ENCODE measurements at places on chromosomes 4 and X.

DNA sequence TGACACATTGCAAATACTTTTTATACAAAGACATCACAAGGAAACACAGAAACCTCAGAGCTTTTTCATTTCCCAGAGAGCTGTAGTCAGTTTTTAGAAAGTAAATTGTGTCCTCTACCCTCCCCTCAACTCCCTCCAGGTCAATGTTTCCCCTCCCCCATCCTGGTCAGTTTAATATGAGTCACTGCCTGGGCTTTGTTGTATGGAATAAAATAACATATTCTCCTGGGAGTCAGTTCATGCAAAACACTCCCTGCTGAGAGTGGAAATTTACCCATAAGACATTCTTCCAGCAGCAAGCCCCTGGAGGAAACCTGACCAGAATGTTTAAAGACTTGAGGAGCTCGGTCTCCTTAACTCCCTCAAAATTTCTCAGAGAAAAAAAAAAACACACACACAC is 270.1 kb upstream of the LDB2 start:
- no peak for DNase-seq

GRCh38 chr4:181956512-181956911 is 286.7 kb upstream of the TENM3 start:
- DNase-seq: no peak

GRCh38 chrX:153662266-153662665 is 11.3 kb downstream of the PNCK start:
- DNase-seq: no peak

DNA sequence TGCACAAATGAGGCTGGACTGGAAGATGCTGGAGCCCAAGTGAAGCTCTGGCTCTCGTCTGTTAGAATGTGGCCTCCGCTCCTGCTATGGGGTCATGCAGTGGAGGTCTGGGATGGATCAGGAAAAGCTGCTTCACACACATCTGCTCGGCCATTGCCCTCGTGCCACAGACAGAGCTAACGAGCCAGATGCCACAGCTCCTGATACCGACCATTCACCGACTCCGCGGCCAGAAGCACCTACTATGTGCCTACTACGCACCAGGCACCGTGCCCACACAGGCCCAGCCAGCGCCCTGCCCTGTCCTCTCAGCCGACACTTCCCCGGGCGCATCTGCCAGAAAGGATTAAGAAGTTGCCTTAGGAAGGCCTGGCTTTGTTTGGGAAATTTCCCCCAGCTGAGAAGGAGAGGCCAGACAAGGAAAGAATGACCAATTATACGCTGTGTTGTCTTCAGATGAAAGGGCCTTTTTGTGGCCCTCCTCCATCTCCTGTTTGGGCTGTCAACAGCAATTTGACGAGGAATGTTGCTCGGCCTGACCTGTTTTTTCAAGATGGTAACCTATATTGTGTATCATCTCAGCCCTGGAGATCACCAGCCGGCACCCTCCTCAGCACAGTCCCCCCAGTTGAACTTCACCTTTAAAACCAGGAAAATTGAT is 34.3 kb downstream of the HMX1 start:
- DNase-seq: no peak

DNA sequence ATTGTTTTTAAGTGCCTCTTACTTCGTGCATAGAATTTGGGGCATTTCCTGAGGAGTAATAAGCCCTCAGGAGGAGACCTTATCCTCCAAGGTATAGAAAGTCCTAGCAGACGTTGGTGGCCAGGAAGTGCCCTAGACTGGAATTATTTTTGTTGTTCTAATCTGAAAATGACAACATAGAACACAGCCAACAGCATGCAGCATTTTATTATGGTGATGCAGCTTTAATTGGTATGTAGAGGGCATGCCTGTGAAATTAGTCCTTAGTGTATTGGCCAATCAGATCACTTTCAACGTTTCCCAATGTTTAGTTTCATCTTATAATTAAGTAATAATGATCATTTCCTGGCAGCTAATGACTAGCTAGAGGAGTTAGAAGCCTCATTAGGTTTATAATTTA is 199.2 kb downstream of the SHROOM3 start:
- DNase-seq: no peak

- no peak for DNase-seq
These were observed 215.5 kb upstream of the CNKSR2 start for GRCh38 chrX:21158678-21159077.

- no peak for DNase-seq
These were observed 12.9 kb downstream of the GPRIN3 start for GRCh38 chr4:89294573-89295269.

DNA sequence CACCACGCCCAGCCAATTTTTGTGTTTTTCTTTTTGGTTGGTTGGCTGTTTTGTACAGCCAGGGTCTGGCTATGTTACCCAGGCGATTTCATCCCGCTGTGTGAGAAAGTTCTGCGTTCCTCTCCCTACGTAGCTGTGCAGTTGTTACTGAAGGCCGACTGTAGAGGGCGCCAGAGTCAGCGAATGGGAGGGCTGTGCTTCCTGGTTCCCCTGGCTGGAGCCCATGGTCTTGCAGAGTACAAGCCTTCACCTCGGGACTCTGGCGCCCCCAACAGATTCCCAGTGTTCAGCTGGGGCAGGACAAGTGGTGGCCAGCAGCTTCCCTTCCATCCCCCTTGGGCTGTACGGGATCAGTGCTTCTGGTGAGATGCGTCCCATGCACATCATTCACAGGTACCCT is 5.6 kb upstream of the CT45A1 start:
- no peak for DNase-seq

DNA sequence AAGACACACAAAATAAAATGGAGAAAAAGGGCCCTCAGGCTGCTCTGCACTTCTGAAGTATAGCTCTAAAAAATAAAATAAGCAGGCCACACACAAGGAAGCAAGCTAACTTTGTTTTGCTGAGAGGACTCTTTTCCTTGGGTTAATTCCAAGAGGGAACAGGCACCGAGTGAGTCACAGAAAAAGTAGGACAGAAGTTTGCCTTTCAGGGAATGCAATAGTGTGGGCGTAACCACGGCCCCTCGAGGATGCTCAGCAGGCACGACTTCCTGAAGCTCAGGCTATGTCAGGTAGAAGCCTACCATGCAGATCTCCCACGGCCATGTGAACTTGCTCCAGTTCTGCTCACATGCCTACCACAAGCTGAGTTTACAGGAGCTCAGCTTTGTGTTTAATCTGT is 22.1 kb downstream of the PPP1R2C start:
- DNase-seq: no peak

DNA sequence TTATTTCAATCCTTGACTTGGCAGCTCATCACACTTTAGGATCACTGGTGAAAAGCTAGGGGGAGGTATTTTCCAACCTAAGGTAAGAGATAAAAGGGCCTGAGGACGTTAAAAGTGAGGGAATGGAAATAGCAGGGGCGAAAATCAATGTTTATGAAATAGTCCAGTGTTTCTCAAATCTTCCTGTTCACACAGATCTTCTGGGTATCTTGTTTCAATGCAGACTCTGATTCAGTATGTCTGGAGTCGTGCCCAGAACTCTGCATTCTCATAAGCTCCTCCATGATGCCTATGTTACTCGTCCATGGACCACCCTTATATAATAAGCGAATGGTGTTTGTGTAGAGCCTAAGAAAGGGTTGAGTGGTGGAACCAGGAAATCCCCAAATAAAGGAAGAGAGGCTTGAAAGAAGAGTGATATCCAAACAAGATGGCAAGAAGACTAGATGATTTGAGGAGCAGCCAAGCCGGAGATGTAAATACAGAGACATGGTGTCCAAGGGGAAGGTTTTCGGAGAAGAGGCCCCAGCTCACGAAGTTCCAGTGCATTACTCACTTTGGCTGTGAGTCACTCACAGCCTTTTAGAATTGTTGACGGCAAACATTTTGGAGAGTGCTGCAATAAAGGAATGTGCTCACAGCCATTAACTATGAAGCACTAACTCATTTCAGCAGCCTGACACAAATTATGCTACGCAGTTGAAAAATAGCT is 215.6 kb upstream of the PPARGC1A start:
- no peak for DNase-seq

GRCh38 chr4:1588306-1588705 is 95.8 kb downstream of the FAM53A start:
- no peak for DNase-seq

DNA sequence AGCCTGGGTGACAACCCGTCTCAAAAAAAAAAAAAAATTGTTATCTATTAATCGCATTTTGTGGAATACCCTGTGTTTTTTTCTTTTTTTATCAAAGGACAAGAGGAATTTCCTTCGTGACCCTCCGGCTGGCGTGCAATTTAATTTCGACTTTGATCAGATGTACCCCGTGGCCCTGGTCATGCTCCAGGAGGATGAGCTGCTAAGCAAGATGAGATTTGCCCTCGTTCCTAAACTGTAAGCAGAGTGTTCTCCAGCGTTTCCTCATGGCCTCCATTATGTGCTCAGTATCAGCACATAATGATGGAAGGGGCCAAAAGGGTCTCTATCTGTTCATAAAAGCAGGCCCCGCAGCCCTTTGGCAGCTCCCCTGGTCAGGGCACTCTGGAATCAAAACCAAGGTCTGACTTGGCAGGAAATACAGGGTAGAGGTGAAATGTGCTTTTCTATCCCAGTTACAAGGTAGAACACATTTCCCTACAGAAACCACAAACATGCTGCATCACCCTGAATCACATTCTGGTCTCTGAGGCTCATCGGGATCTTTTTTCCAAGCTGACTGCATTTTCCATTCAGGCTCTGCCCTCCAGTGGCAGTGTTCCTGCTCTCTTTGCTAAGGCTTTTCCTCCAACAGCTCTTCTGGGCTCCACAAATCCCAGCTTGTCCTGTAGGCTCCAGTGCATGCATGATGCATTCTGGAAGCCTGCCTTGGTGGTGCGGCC is 24.4 kb downstream of the SYAP1 start:
- DNase-seq: no peak

GRCh38 chrX:78957049-78957767 is 12.0 kb downstream of the P2RY10 start:
- no peak for DNase-seq

DNA sequence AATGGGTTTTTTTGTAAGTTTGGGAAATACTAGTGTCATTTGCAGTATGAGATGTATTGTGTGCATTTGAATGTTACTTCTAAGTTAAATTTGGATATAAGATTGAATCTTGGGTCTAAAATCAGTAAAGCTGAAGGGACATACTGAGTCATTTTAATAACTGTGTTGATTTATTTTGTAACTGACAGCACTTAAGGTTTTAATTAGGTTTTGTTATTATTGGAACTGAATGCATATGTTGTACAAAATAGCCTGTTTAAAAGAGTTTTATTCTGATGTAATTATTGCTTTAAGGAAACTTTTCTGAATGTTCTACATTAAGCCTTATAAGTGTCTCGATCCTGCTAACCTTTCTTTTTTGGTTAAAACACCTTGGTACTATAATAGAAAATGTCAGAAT is 396.6 kb downstream of the MAPK10 start:
- no peak for DNase-seq

DNA sequence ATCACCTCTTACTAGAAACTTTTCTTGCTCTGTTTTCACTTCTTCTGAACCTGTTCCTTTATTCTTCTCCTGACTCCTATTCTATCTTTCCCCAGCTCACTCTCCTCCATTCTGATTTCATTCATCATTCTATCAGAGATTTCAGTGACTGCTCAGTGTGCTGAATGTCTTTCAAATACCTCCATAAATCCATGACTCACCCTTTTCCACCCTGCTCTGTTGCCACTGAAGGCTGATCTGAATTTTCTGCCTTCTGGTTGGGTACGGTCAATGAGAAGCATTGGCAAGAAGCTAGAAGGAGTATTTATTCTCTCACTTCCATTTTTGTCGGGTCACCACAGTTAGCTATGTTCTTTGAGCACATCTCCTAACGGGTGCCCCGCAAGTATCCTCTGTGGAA is 265.9 kb downstream of the CBLL2 start:
- no peak for DNase-seq

DNA sequence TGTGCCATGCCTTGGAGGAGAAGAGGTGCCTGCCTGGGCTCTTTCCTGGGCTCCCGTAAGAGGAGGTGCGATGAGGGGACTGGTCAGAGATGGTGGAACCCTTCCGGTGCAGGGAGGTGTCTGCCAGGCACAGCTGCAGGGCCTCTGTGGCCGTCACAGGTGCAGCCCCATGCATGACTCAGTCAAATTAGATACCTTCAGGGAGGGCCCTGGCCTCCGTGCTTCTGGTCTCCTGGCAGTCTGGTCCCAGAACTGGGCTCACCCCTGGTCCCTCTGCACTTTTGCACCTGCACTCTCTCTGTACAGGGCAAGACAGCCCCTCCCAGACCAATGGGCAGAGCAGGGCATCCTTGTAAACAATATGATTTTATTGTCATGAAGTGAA is 49.9 kb upstream of the LRPAP1 start:
- no peak for DNase-seq

GRCh38 chr4:76197971-76198410 is 15.6 kb downstream of the SCARB2 start:
- DNase-seq: peak; percentile 73

DNA sequence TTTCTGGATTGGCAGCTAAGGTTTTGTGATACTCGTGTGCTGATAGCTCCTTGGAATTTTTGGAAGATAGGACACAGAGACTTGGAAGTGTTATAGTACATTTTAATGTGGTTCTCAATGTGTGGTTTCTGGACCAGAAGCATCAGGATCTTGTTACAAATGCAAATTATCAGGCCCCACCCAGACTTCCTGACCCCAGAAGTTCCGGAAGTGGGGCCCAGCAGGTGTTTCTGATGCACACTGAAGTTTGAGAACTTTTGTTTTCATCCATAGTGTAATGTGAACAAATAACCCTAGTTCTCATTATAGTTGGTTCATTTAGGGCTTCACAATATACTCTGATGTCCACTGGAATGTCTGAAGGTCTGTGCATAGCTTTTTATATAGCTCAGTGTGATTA is 49.6 kb downstream of the LAMP2 start:
- DNase-seq: no peak

DNA sequence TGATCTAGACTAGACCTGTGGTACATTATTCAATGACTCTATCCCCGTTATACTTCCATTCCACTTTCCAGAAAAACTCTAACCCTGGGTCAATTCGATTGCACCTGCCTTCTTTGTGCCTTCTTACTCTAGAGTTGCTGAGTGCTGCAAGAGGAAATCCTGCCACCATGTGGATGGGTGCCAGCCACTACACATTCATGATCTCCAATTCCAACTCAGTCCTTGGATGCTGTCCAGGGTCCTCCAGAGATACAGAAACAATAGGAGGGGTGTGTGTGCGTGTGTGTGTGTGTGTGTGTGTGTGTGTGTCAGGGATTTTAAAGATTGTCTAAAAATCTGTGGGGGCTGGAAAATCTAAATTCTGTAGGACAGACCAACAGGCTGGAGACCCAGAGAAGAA is 42.9 kb upstream of the INTS6L start:
- peak; percentile 0 for DNase-seq
